ENCODE measurements at places on chromosomes 4 and X.

DNA sequence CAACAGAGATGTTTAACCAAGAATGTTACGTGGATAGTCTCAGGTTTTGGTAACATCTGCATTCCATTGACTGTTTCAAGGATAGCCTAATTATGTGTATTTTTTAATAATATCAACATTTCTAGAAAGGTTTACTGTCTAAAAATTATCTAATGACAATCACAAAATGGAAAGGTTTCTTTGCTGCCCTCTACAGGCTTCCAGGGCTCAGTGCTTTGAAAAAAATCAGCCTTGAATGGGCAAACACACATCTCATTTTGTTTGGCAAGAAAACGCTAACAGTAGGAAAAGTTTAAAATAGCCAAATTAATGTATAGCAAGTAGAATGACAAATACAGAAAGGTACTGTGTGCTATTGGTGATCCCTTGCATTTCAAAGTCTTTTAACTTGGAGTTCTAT, 223.4 kb upstream of the PRPS2 start:
- no peak for DNase-seq

DNA sequence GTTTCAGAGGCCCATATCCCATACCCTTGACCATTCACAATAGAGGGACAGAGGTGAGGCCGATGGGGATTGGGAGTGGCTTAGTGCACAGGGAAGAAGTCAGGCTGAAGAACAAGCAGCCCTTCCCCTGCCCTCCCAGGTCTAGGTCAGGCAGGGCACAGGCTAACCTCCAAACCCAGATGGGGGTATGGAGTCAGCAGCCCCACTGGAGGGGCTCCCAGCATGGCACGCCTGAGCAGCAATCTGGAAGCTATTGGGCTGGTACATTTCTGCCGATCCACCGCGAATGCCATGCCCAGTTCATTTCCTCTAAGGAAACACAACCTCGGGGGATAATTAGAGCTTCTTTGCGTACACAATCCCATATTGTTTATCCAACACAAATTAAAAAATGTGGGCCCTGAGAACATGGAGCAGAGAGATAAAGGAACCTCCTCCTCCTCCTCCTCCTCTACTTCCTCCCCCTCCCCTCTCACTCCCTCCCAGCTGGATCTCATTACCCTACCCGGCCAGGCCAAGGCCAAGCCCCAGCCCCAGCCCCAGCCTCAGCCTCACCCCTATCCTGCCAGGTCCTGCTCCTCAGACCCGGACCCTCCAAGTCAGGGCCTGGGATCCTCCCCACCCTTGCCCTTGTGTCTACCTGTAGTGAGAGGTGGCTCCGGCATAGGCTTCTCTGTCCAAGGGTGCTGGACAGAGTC, 83.0 kb downstream of the PJA1 start:
- DNase-seq: no peak

DNA sequence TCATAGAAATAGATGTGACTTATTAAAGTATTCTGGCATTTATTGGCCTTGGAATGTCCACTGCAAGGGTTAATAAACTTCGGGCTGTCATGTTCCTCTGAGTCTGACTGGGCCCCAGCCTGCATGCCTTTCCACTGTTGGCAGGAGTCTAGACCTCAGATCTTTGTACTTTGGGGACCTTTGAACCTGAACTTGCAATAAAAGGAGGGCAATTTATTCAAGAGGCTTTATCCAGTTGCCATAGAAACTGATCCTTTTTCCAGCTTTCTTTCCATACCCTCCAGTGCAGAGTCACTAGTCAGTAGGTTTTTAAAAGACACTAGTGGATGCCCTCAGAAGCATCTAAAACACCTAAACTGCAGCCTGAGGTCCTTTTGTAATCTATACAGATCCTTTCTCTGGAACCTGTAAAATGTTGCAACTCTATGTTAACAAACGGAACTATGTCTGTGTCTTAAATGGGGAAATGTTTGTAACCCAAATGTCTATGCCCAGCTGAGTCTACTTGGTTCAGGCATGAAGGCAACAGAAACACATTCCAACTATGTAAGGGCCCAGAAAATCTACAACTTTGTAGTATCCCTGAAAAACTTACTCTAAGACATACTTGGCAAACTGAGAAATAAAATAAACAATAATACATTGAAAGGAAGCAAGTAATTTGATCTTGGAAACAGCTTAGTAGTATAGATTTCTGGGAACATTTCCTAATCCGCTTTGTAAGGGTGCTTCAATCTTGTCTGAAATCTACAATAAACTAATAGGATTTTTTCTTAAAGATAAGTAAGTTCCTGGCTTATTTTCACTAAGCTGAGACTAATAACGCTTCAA, 41.5 kb downstream of the SOWAHB start:
- DNase-seq: no peak

- DNase-seq: no peak
Observed at GRCh38 chrX:110167952-110168451, 149.9 kb downstream of the AMMECR1 start.

GRCh38 chr4:156686120-156686519, 285.5 kb downstream of the PDGFC start:
- no peak for DNase-seq

- DNase-seq: no peak
Observed at GRCh38 chrX:32289356-32289755, 922.0 kb downstream of the DMD start.

GRCh38 chr4:139207247-139207646, 30.2 kb upstream of the ELF2 start:
- DNase-seq: no peak

DNA sequence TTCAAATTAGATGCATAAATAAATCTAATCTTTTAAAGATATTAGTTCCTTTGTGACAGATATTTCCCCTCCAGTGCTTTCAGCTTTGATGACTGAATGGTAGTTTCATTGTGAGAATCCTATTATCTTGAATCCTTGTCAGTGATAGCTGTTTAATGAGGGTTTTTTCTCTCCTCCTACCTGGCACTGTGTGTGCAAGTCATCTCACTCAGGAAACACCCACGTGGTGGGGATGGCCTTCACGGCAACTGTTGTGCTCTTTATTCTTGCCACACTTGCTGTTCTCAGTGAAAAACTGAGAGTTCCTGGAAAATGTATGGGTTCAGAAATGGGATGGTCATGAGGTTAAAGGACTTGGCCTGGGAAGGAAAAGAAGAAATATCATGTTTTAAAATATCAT, 129.9 kb downstream of the SPRY1 start:
- DNase-seq: no peak

- no peak for DNase-seq
Observed at GRCh38 chrX:153527208-153527607, 9.8 kb downstream of the ATP2B3 start.

- DNase-seq: no peak
Observed at GRCh38 chr4:15668566-15669435, 12.8 kb upstream of the FAM200B start.
